ENCODE measurements at places on chromosomes 5 and 9.

GRCh38 chr5:83377131-83377865 is 94.2 kb upstream of the VCAN start:
- DNase-seq, result no peak

GRCh38 chr9:123319541-123320339 is 36.3 kb upstream of the CRB2 start:
- DNase-seq, result no peak

DNA sequence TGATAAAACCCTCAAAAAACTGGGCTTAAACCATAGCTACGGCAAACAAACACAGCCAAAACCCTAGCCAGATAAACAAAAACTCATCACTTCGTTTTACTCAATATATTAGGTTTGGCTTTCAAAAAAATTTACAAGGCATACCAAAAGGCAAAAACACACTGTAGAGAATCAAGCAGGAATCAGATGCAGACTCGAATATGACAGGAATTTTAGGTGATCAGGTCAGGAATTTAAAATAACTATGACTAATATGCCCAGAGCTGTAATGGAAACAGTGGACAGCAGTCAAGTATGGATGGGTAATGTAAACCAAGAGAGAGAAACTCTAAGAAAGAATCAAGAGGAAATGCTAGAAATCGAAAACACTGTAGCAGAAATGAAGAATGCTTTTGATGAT is 26.5 kb upstream of the DOCK2 start:
- DNase-seq, result no peak

- DNase-seq, result no peak
Measured at GRCh38 chr5:173496129-173496882, 120.1 kb downstream of the BOD1 start.
